ENCODE measurements at places on chromosomes 6 and 20.

GRCh38 chr6:28496099-28496779 lies 19.4 kb downstream of the GPX6 start:
- DNase-seq: no peak
- H3K27ac ChIP-seq: no peak overlapping the region
- H3K4me1 ChIP-seq: no peaks in the 10 kb centered on the region
- peaks cover 3% of the 10 kb centered on the region for H3K27me3 ChIP-seq

DNA sequence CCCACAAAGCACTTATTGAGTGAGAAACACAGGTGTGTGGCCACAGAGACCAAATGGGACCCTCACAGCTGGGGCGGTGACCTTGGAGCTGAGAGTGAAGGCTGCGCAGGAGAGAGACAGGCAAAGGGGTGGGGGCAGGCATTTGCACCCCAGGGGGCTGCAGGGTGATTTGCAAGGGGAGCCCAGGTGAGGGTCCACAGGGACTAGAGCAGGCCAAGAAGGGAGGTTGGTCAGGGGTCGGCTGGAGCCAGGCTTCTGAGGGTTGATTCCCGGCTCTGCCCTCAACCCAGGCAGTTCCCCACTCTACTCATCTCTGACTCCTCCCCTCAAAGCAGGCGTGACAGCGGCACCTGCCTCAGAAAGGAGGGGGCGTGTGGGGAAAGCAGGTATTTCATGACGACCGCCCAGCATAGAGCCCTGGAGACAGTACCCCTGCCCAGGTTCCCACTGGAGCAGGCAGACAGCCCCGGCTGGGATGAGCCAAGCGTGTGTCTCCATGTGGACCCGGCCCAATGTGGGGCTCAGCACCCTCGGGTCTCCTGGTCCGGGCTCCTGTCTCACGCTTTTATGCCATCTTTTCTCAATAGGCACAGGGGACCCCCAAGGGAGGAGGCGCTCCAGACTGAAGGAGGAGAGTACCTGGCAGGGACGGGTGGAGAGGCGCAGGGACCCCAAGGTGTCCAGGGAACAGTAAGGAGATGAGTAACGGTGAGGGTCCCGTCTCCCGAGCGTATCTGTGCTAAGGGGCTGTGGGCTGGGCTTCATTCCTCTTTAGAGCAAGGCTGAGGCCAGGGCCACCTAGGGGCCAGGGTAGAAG lies 3.1 kb upstream of the MRGBP start:
- no peak for DNase-seq
- peaks cover 48% of the 10 kb centered on the region for H3K4me1 ChIP-seq
- peaks cover 3% of the 10 kb centered on the region for H3K36me3 ChIP-seq
- H3K27me3 ChIP-seq: no peaks in the 10 kb centered on the region

DNA sequence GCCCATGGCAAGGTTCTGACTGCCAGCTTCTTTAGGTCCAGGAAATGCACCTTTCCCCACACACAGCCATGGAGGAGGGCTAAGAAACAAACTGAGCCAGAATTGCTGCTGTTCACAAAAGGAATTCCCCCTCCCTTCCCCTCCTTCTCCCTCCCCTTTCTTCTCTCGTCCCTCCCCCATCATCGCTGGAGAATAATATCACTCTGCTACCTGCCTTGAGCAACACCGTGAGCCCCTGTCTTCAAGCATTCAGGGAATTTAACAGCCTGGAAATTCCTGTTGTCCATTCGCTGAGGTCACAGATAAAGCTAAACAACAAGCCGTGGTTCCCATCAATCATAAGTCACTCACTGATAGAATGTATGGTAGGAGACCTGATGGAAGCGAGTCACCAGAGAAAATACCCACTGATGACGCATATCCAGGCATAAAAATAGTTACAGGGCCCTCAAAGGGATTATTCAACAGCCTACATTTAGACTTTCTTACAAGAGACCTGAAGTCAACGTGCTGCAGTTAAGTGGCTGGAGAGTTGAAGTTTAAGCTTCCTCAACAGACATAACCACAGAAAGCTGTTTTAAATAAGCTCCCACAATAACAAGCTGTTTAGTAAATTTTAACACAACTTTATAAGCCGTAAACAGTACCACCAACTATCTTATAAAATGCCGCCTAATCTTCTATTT lies 59.7 kb downstream of the HIVEP2 start:
- H3K4me3 ChIP-seq: peak overlapping the region; percentile 29
- DNase-seq: no peak
- H3K27ac ChIP-seq: peak overlapping the region; percentile 54
- no peaks in the 10 kb centered on the region for H3K36me3 ChIP-seq

- H3K4me3 ChIP-seq: no peak overlapping the region
- H3K27me3 ChIP-seq: no peaks in the 10 kb centered on the region
- no peak for DNase-seq
- no peaks in the 10 kb centered on the region for H3K4me1 ChIP-seq
- no peaks in the 10 kb centered on the region for H3K36me3 ChIP-seq
- no peak overlapping the region for H3K27ac ChIP-seq
These were observed 36.1 kb upstream of the PTCHD4 start for GRCh38 chr6:48147051-48147450.

DNA sequence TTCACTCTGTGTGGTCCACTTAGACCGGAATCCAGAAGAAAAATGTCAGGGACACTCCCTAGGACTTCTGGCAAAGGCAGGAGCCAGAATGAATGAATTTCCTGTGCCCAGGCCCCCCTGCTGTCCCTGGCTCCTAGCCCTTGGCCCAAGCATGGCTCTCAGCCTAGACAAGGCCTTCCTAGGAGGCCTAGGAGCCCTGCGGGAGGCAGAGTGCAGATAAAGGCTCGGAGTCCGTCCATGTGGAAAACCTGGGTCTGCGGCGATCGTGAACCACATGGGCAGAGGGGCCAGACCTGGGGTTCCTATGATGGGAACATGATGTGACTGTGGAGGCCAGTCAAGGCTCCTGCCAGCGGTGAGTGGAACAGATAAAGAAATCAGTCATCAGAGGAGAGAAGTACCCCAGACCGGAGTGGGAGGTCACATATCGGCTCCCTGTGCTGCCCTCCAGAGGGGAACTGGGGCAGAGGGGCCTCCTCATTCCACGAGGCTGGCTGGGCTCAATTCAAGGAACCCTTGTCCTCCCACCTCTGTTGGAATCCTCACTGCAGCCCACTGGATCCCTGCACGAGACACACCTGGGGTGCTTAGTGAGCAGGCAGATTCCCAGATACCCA lies 5.9 kb upstream of the VSTM2L start:
- no peak overlapping the region for H3K27ac ChIP-seq
- H3K27me3 ChIP-seq: no peaks in the 10 kb centered on the region
- H3K4me1 ChIP-seq: peaks cover 23% of the 10 kb centered on the region
- DNase-seq: no peak
- H3K36me3 ChIP-seq: no peaks in the 10 kb centered on the region
- no peak overlapping the region for H3K4me3 ChIP-seq

GRCh38 chr6:44715188-44715587 lies 327.7 kb downstream of the CDC5L start:
- no peak overlapping the region for H3K27ac ChIP-seq
- no peaks in the 10 kb centered on the region for H3K27me3 ChIP-seq
- no peaks in the 10 kb centered on the region for H3K36me3 ChIP-seq
- no peak for DNase-seq
- no peaks in the 10 kb centered on the region for H3K4me1 ChIP-seq

DNA sequence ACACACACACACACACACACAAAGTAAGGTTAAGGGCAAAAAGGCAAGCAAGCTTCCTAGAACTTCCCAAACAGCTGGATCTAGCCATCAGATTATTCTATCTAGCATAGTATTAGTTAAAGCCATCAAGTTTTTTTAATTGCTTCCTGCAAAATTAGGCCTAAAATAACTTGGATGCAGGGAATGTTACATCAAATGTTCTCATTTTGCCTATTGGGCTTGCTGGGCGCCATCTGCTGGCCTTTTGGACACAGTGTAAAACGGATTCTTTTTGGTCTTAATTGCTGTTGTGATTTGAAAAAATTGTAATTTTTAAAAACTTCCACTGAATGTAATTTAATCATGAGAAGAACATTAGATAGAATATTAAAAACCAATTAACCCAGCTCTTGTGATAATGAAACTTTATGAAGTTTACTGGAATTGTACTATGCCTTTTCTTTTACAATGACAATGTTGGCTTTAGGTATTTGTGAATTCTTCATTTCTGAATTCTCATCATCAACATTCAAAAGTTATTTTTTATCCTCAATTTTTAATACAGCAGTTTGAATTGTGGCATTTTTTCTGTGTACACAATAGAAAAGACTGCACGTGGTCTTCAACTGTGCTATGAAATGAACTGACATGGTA lies 6.8 kb downstream of the MKKS start:
- no peak for DNase-seq
- H3K36me3 ChIP-seq: no peaks in the 10 kb centered on the region
- peaks cover 8% of the 10 kb centered on the region for H3K4me1 ChIP-seq
- no peak overlapping the region for H3K4me3 ChIP-seq
- no peaks in the 10 kb centered on the region for H3K27me3 ChIP-seq

GRCh38 chr20:3898639-3899038 lies 9.5 kb downstream of the PANK2 start:
- H3K4me1 ChIP-seq: no peaks in the 10 kb centered on the region
- H3K4me3 ChIP-seq: no peak overlapping the region
- no peak for DNase-seq

DNA sequence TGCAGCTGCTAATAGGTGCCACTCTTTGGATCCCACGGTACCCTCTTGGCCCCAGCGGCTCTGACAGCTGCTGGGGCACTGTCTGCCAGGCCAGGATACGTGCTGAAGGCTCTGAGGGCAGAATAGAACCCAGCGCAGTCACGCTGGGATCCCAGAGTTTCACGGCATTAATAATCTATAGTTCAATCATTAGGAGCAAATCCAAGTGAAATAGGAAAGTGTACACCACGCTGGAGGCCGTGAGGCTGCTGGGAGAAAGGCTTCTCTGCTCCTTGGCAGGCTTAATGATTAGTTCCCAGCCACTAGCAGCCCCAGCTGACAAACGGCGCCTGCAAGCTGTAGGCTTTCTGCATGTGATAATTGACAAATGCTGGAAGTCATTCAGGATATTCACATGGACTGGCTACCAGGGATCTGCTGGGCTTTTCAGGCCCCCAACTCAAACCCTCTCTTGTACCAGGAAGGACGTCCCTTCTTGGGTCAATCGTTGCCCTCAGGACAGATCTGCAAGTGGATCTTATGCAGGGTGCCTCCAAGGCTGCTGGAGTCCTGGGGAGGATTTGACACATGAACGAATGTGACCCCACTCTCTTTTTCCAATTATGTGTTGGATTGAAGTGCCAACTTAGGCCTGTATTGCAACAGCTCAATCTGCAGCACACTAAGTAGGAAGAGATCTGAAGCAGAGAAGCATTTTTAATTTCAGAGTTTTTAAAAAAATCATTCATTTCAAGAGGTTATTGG lies 50.1 kb upstream of the INSM1 start:
- H3K27ac ChIP-seq: no peak overlapping the region
- no peaks in the 10 kb centered on the region for H3K36me3 ChIP-seq
- H3K27me3 ChIP-seq: no peaks in the 10 kb centered on the region
- no peak for DNase-seq
- no peak overlapping the region for H3K4me3 ChIP-seq
- no peaks in the 10 kb centered on the region for H3K4me1 ChIP-seq

GRCh38 chr20:19922716-19923115 lies 94.4 kb upstream of the NAA20 start:
- no peak overlapping the region for H3K27ac ChIP-seq
- H3K4me1 ChIP-seq: no peaks in the 10 kb centered on the region
- no peak for DNase-seq
- no peaks in the 10 kb centered on the region for H3K36me3 ChIP-seq

- no peaks in the 10 kb centered on the region for H3K4me1 ChIP-seq
- H3K4me3 ChIP-seq: no peak overlapping the region
- no peak overlapping the region for H3K27ac ChIP-seq
- DNase-seq: no peak
These were observed 113.7 kb upstream of the BCLAF1 start for GRCh38 chr6:136403110-136403980.

- no peak overlapping the region for H3K4me3 ChIP-seq
- no peak overlapping the region for H3K27ac ChIP-seq
- H3K27me3 ChIP-seq: no peaks in the 10 kb centered on the region
- no peak for DNase-seq
- H3K36me3 ChIP-seq: peaks cover 57% of the 10 kb centered on the region
These were observed 82.6 kb downstream of the SERAC1 start for GRCh38 chr6:158085261-158086053.

- no peak for DNase-seq
- H3K4me3 ChIP-seq: no peak overlapping the region
- no peaks in the 10 kb centered on the region for H3K27me3 ChIP-seq
- no peaks in the 10 kb centered on the region for H3K4me1 ChIP-seq
- no peak overlapping the region for H3K27ac ChIP-seq
These were observed 470.6 kb upstream of the AGPAT4 start for GRCh38 chr6:161744211-161745067.

Data from sigmoid colon (tissue), 7 donors.